Activated T-helper 2 cell treated with anti-CD3 and anti-CD28 coated beads, Interferon-gamma antibody, Interleukin-2, Interleukin-4, amounts not matched to agents 10 μg/mL and 5 μg/mL and 100 μg/mL, durations not matched to agents 14 hours and 24 hours and 36 hours (primary cell): ENCODE measurements at places on chromosomes 11 and 22. TPM values are rescaled to one million over a fixed set of nuclear protein-coding genes. Genes with fewer than 3 reads are reported as not detected.

SCT gene
- not detected in 2 replicates for total RNA-seq

B4GALNT4 gene
- total RNA-seq, result 1.5 and 2.9 TPM in 2 replicates

DDB1 gene
- 260 and 264 TPM in 2 replicates for total RNA-seq

C11orf16 gene
- not detected in 2 replicates for total RNA-seq

TMPRSS4 gene
- total RNA-seq, result not detected in 2 replicates

IRF7 gene
- total RNA-seq, result 26.8 and 30.3 TPM in 2 replicates

FOSL1 gene
- 24.0 and 25.9 TPM in 2 replicates for total RNA-seq

WNT7B gene
- not detected in 2 replicates for total RNA-seq

FLRT1 gene
- not detected in 2 replicates for total RNA-seq

TEX12 gene
- 0.57 TPM in 1 of 2 replicates, not detected in the other for total RNA-seq

APOBEC3C gene
- 91.7 and 93.1 TPM in 2 replicates for total RNA-seq

DBX1 gene
- total RNA-seq, result not detected in 2 replicates
